ENCODE measurements at places on chromosomes 3 and 15.

GRCh38 chr15:89629829-89630228, 25.4 kb downstream of the KIF7 start:
- no peak for DNase-seq

DNA sequence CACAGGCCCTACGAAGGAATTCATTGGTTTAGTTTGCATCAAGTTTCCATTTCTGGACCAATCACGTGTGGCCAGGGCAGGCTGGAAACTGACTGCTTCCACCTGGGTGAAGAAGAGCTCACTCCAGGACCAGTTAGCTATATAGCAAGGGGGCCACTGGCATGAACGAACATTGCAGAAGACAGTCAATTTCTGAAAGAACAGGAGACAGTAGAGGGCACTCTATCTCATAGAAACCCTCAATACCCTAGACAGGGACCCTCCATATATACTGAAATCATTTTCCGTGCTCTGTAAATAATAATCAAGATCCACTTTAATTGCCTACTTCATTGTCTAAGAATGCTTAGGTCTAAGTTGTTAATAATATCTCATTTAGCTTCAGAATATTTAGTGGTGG, 215.6 kb downstream of the CADPS start:
- DNase-seq, result no peak

DNA sequence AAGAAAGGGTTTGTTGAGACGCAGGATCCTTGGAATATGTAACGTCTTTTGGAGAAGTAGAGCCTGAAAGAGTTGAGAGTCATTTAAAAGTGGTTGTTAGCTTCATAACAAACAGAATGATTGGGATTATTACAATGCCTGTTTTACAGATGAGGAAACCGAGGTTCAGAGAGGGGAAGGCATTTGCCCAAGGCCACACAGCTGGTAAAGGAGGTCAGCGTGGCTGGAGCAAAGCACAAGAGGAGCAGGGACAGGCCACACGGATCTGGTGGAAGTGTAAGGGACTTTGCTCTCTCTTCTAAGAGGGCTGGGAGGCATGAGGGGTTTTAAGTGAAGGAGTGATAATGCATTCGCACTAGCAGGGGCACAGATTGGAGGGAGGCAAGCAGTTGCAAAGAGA, 6.2 kb upstream of the OXTR start:
- DNase-seq, result no peak

DNA sequence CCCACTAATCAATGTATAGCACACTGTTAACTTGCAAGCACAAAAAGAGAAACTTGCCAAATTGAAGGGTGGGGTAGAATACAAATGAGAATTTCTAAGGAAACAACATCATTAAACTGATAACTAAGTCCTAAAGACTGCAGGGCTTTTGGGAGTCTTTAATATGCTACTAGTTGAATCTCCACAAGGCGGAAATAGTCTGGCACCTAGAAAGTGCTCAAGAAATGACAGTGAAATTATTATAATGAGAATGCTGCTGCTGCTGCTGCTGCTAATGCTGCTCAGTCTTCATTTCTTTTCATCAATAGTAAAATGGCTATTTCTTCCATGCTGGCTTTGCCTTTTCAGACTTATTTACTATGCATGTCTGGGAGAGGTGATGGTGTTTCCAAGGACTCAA, 91.8 kb downstream of the BTD start:
- DNase-seq, result no peak

DNA sequence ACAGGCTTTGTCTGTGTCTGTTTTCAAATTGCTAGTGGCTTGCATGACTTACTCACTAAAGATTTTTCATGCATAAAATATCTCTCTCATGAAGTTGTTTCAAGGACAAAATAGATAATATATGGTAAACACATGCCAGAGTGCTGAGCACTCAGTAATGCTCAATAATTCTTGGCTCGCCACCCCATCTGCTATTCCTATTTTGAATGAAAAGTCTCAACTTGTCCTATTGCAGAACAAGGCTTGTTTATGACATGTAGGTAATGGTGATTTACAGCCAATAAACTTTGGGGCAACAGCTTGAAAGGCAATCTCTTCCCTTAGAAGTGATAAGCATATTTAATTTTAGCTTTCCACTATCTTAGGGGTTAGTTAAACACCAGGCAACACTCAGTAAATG, 789.0 kb upstream of the ROBO1 start:
- DNase-seq, result no peak

DNA sequence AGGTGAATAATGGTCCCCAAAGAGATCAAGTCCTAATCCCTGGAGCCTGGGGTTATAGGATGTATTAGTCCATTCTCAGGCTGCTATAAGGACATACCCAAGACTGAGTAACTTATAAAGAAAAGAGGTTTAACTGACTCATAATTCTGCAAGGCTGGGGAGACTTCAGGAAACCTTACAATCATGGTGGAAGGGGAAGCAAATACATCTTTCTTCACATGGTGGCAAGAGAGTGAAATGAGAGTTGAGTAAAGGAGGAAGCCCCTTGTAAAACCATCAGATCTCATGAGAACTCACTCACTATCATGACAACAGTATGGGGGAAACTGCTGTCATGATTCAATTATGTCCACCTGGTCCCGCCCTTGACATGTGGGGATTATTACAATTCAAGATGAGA, 142.9 kb upstream of the ANKRD28 start:
- no peak for DNase-seq

GRCh38 chr3:119768668-119769393, 13.1 kb upstream of the NR1I2 start:
- DNase-seq, result no peak

DNA sequence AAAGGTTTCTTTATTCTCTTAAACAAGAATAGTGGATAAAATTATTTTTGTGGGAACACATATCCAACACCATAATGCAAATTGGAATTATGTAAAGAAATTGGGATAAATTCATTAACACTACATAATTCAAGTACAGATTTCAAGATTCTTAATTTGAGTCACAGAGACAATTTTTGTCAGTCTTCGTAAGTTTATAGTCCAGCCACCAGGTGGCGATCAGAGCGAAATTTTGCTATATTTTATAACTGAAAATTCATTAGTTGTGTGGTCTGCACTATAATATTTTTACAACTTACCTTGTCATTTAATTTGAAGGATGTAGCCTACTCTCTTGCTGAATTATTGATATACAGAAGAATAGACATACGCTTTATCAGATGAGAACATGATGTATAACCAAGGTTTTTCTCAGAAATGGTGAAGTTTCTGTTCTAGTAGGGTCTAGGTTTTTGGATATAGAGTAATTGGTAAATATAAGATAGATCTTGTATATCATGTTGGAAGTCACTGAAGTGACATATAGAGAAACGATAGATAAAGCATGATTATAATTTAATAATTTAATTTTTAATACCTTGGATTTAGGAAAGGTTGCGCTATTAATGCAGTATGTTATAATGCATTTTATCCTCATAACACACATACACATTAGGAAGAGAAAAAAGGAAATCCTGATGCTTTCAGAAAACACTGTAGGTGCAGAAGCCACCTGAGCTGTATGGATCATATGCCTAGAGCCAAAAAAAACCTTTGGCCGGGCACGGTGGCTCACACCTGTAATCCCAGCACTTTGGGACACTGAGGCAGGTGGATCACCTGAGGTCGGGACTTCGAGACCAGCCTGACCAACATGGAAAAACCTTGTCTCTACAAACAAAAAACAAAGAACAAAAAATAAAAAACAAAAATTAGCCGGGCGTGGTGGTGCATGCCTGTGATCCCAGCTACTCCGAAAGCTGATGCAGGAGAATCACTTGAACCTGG, 31.7 kb downstream of the PLSCR4 start:
- DNase-seq, result peak; percentile 25

Measured in activated CD4-positive, alpha-beta T cell treated with anti-CD3 and anti-CD28 coated beads, Interleukin-2, amount 50 U/mL, for 16 hours (primary cell).